ENCODE measurements at places on chromosomes 1 and 21.
A peak's percentile ranks its signal among the peaks of the same experiment; 100 is the strongest.

DNA sequence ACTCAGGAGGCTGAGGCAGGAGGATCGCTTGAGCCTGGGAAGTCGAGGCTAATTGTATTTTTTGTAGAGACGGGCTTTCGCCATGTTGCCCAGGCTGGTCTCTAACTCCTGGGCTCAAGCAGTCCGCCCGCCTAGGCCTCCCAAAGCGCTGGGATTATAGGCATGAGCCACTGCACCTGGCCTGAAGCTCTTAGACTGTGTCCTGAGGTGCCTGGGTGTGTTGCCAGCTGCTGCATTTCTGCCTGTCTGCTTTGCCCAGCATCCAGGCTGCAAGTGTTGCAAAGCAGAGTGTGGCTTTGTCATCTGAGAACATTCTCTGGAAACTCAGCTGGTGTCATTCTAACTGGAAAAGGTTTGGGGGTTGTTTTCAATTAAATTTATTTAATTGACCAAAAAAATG is 105.0 kb downstream of the HUNK start:
- DNase-seq, result no peak

DNA sequence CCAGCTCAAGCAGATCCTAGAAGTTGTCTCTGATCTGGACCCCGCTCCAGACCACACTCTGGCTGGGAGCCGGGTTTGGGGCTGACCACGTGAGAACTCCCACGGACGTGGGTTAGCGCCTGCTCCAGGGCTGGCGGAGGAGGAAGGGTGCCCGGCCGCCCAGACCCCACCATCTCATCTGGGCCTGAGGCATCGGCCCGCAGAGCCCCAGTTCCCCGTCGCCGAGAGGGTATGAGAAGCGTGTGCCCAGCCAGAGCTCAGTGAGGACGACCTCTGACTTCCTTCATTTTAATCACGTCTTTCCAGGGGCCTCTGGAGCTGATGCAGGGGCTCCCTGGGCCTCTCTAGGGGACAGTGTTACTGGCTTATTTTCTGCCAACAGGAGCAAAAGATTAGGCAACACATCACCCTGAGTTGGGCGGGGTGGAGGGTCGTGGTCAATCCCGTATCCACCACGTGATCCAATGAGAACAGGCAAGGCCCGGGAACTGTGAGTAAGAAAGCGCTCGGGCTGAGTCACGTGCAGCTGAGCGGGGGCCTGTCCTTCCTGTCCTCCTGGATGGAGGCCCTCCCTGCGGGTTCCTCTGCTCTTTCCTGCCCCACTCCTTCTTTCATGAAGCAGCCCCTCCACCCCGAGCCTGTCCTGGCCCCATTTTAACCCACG is 81.1 kb downstream of the SIK1 start:
- no peak for DNase-seq

GRCh38 chr1:4796161-4797015 is 142.0 kb downstream of the AJAP1 start:
- no peak for DNase-seq

GRCh38 chr1:55140546-55140983 is 74.6 kb downstream of the USP24 start:
- peak; percentile 63 for DNase-seq

DNA sequence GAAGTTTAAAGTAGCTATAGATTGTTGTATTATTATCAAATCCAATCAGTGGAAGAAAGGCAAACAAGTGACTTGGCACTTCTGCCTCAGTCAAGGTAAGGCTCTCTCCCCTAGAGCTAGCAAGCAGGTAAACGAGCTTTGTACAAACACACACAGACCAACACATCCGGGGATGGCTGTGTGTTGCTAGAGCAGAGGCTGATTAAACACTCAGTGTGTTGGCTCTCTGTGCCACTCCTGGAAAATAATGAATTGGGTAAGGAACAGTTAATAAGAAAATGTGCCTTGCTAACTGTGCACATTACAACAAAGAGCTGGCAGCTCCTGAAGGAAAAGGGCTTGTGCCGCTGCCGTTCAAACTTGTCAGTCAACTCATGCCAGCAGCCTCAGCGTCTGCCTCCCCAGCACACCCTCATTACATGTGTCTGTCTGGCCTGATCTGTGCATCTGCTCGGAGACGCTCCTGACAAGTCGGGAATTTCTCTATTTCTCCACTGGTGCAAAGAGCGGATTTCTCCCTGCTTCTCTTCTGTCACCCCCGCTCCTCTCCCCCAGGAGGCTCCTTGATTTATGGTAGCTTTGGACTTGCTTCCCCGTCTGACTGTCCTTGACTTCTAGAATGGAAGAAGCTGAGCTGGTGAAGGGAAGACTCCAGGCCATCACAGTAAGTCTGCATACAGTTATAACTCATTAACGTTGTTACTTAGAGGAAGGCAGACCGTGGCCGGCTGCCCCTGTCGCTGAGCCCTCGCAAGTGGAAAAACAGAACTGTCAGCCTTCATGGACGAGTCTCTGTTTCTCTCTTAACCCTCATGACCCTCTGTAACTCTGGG is at the start of gene PALMD:
Gene PALMD (plus strand): TSS at position 415 of the 833 bp plus-strand sequence. CDS start 205 bp downstream, at position 620.
- no peak for DNase-seq

GRCh38 chr1:15830258-15830657 is 17.2 kb upstream of the SPEN start:
- no peak for DNase-seq

- DNase-seq, result no peak
Measured at GRCh38 chr1:97764991-97765390, 155.8 kb downstream of the DPYD start.
